ENCODE measurements at places on chromosomes 5 and 9. TPM values are rescaled to one million over a fixed set of nuclear protein-coding genes. Genes with fewer than 3 reads are reported as not detected.

GRCh38 chr9:132150256-132150655 lies 11.6 kb upstream of the NTNG2 start:
- H3K4me1 ChIP-seq, result no peaks in the 10 kb centered on the region
- H3K4me3 ChIP-seq, result no peak overlapping the region
- H3K27me3 ChIP-seq, result peaks cover 21% of the 10 kb centered on the region
- DNase-seq, result no peak
- no peak overlapping the region for H3K27ac ChIP-seq
- H3K36me3 ChIP-seq, result no peaks in the 10 kb centered on the region

DNA sequence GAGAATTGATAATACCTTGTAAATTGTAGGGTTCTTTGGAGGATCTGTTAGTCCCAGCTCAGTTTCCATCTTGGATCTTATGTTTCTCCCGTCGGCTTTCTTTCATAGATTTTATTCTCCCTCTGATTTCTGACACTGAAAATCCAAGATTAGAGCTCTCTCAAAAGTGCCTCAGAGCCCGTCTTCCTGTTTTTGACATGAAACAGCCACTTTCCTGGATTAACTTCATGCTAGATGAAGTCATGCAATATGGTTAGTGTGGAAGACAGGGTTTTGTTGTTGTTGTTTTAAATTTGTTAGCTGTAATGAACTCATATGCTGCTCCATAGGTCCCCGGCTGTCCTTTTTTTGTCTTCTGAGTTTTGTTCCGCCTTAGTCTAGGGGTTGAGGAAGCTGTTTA lies 51.6 kb upstream of the ZFR start:
- H3K27ac ChIP-seq, result no peak overlapping the region
- peaks cover 3% of the 10 kb centered on the region for H3K27me3 ChIP-seq
- H3K4me3 ChIP-seq, result no peak overlapping the region
- no peak for DNase-seq
- H3K36me3 ChIP-seq, result no peaks in the 10 kb centered on the region
- peaks cover 4% of the 10 kb centered on the region for H3K4me1 ChIP-seq

DNA sequence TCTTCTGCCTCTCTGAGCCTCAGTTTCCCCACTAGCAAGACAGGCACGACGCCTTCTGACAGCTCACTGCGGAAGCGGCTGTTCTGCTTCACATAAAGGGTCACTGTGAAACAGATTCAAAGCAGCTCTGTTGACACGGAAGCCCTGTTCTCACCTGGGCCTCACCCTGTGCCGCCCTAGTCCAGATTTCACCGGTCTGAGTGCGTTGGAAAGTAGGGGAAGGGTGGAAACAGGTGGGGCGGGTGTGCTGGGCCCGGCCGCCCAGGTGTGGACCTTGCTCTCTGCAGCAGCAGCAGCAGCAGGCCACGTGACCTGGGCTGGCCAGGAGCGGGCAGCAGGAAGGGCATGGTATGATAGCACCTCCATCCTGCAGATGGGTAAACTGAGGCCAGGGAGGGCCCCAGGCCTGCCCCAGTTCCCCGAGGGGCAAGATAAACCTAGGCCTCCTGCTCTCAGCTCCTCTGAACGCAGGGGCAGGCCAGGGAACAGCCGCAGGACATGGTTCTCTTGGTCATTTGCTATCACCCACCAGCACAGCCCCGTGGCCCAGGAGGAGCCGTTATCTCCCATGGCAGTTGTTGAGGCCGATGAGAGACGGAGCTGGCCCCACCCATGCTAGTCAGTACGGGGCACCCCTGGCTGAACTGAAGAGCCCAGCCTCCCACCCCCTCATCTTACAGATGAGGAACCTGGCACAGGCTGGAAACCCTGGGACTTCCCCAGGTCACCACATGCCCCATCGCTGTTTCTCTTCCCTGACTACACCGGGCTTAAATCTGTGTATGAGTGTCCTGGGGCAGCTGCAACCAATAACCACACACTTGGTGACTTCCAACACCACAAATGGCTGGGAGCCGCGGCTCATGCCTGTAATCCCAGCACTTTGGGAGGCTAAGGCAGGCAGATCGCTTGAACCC lies 12.1 kb downstream of the PTGES2 start:
- H3K27me3 ChIP-seq, result no peaks in the 10 kb centered on the region
- no peak overlapping the region for H3K4me3 ChIP-seq
- H3K4me1 ChIP-seq, result peaks cover 4% of the 10 kb centered on the region
- H3K36me3 ChIP-seq, result no peaks in the 10 kb centered on the region
- H3K27ac ChIP-seq, result no peak overlapping the region

- DNase-seq, result no peak
- H3K36me3 ChIP-seq, result no peaks in the 10 kb centered on the region
- H3K27me3 ChIP-seq, result no peaks in the 10 kb centered on the region
Observed at GRCh38 chr9:109176386-109176785, 9.3 kb upstream of the FRRS1L start.

DNA sequence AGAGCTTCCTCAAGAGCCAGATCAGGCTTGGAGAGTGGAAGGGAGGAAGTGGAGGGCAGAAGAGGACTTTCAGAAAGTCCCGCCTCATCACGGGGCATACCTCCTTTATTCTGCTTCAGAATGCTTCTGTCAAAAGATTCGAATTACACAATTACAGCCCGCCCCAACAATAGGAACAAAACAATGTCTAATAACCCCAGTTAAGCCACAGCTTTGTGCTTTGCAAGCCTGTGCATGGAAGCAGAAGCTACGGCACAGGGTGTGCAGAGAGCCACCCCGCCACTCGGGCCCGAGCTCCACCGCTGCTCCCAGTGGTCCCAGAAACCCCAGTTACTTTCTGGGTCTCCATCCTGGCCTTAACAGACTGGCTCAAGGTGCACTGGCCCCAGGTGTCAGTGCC lies 23.5 kb downstream of the HNRNPH1 start:
- peaks cover 40% of the 10 kb centered on the region for H3K36me3 ChIP-seq
- H3K27me3 ChIP-seq, result no peaks in the 10 kb centered on the region
- DNase-seq, result no peak
- no peak overlapping the region for H3K4me3 ChIP-seq
- no peak overlapping the region for H3K27ac ChIP-seq
- no peaks in the 10 kb centered on the region for H3K4me1 ChIP-seq

DNA sequence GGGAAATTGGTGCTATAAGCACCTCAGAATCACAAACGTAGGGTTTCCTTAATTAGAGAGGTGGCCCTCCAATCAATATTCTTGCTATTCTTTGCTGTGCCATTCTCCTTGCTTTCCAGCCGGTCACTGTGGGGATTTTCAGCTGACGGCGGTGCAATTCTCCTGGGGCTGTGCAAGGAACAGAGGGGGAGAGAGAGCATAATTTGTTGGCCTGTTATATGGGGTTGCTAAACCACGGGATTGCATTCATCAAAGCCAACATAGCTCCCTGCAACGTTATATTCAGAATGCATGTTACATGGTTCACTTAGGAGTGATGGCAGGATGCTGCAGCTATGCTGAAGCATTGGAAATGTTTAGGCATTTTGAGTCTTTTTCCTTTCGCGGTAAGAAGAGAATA lies 441.3 kb upstream of the CLINT1 start:
- no peak overlapping the region for H3K4me3 ChIP-seq
- no peaks in the 10 kb centered on the region for H3K36me3 ChIP-seq

GRCh38 chr9:27673641-27674040 lies 100.4 kb upstream of the C9orf72 start:
- H3K4me3 ChIP-seq, result no peak overlapping the region
- H3K4me1 ChIP-seq, result peaks cover 3% of the 10 kb centered on the region
- no peak overlapping the region for H3K27ac ChIP-seq
- no peaks in the 10 kb centered on the region for H3K27me3 ChIP-seq

DNA sequence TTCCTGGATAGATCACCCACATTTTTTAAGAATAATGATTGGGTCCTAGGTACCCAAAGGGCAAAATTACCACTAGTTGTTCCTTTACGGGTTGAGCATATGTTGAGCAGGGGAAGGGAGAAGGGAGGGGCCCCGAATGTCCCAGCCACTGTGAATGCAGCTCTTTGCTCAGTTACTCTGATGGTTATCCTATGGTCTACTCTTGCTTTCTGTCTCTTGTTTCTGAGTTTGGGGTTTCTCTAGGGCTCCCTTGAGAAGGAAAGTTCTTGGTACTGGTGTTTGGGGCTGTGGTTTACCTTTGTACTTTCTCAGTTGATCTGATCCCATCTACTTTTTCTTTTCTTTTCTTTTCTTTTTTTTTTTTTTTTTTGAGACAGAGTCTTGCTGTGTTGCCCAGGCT lies 55.6 kb downstream of the ALG2 start:
- H3K36me3 ChIP-seq, result no peaks in the 10 kb centered on the region
- peaks cover 20% of the 10 kb centered on the region for H3K4me1 ChIP-seq
- no peak overlapping the region for H3K4me3 ChIP-seq
- no peak overlapping the region for H3K27ac ChIP-seq
- no peaks in the 10 kb centered on the region for H3K27me3 ChIP-seq
- no peak for DNase-seq

DNA sequence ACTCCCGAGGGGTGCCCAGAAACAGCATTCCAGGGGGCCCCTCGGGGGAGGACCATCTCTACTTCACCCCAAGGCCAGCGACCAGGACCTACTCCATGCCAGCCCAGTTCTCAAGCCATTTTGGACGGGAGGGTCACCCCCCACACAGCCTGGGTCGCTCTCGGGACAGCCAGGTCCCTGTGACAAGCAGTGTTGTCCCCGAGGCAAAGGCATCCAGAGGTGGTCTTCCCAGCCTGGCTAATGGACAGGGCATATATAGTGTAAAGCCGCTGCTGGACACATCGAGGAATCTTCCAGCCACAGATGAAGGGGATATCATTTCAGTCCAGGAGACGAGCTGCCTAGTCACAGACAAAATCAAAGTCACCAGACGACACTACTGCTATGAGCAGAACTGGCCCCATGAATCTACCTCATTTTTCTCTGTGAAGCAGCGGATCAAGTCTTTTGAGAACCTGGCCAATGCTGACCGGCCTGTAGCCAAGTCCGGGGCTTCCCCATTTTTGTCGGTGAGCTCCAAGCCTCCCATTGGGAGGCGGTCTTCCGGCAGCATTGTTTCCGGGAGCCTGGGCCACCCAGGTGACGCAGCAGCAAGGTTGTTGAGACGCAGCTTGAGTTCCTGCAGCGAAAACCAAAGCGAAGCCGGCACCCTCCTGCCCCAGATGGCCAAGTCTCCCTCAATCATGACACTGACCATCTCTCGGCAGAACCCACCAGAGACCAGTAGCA lies 83.9 kb downstream of the GOLPH3 start:
- H3K36me3 ChIP-seq, result no peaks in the 10 kb centered on the region
- no peak overlapping the region for H3K27ac ChIP-seq
- DNase-seq, result no peak
- H3K27me3 ChIP-seq, result no peaks in the 10 kb centered on the region
- peaks cover 3% of the 10 kb centered on the region for H3K4me1 ChIP-seq
- no peak overlapping the region for H3K4me3 ChIP-seq

- no peak overlapping the region for H3K4me3 ChIP-seq
- no peak overlapping the region for H3K27ac ChIP-seq
- no peak for DNase-seq
Observed at GRCh38 chr5:90279091-90279490, 130.5 kb downstream of the CETN3 start.

DNA sequence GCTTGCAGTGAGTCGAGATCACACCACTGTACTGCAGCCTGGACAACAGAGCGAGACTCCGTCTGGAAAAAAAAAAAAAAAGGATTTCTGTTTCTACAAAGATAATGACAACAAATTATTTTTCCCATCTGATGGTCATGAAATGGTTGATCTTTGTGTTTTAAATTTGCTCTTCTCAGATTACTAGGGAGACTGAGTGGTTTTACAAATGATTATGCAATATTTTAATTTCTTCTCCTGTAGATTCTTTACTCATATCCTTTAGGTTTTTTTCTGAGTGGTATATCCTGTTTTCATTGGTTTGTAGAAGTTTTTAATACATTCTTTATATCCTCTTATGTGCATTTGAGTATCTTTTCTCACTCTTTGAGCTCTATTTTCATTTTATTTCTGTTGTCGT lies 20.6 kb upstream of the AUH start:
- H3K27ac ChIP-seq, result no peak overlapping the region
- no peaks in the 10 kb centered on the region for H3K4me1 ChIP-seq
- H3K27me3 ChIP-seq, result no peaks in the 10 kb centered on the region
- no peaks in the 10 kb centered on the region for H3K36me3 ChIP-seq
- no peak overlapping the region for H3K4me3 ChIP-seq

DNA sequence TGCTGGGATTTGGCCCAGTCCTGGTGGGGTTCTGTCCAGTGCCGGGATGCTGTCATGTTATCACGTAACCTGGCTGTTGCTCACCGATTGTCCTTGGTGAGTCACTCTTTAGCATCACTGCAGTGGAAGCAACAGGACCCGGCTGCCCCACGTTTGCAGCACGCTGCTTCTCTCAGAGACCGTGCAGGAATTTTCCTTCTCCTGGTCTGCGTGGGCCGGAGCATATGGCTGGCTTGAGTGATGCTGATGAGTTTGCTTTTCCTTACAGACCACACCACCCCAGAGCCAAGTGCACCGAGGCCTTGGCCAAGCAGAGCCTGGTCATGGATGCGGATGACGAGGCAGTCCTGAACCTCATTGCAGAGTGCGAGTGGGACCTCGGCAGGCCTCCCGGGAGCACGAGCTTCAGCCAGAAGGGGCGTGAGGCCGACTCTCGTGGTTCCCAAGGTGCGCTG lies 21.4 kb downstream of the CEP72 start:
- H3K27ac ChIP-seq, result no peak overlapping the region
- H3K4me1 ChIP-seq, result no peaks in the 10 kb centered on the region
- H3K4me3 ChIP-seq, result no peak overlapping the region
- H3K27me3 ChIP-seq, result no peaks in the 10 kb centered on the region

GRCh38 chr5:173733831-173734501 lies 117.5 kb upstream of the BOD1 start:
- no peak overlapping the region for H3K27ac ChIP-seq
- no peak for DNase-seq
- no peaks in the 10 kb centered on the region for H3K27me3 ChIP-seq

DNA sequence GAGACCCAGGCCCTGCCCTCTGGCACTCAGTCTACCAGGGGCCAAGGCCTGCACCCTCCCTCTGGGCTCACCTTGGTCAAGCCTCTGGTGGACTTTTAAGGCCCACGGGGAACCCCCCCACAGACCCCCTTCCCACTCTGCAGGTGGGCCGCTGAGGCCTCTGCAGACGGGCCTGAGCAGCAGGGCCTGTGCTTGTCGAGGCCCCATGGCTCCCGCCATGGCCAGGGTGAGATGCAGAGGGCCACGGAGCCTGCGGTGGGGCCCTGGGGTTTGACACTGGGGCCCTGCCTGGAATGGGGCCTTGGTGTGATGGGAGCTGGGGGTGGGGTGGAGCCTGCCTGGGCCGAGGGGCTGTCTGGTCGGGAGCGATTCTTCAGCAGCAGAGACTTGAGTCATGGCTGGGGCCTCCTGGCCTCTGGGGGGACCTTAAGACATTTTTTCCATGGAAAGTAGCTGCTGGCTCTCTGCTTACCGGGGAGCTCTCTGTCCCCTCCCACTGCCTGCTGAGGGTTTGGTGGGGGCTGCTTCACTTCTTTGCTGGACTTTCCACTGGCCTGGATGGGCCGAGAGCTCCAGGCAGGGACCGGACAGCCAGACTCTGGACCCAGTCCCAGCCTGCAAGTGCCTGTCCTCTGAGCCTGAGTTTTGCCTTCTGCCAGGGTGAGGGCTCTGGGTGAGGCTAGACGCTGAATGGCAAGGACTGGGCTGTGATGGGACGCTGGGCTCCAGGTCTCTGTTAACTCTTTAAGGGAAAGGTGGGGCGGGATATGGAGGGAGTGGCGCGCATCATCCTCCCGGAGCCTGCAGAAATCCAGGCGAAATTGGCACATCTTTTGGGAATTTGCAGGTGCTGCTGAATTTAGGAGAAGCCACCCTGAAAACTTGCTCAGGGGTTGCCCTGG lies 132.2 kb downstream of the RXRA start:
- H3K4me1 ChIP-seq, result peaks cover 15% of the 10 kb centered on the region
- no peak overlapping the region for H3K27ac ChIP-seq

GRCh38 chr5:134580001-134580460 lies 52.6 kb downstream of the SAR1B start:
- no peaks in the 10 kb centered on the region for H3K36me3 ChIP-seq
- no peak overlapping the region for H3K4me3 ChIP-seq
- H3K27me3 ChIP-seq, result no peaks in the 10 kb centered on the region
- DNase-seq, result no peak

The PHF24 gene
- 0.95 TPM for polyA plus RNA-seq

The SPATA31C1 gene
- polyA plus RNA-seq, result not detected

The CMYA5 gene
- 19.8 TPM for polyA plus RNA-seq
